ENCODE measurements at places on chromosomes 16 and 17.

- DNase-seq = no peak
Measured at GRCh38 chr16:3642397-3643094, 11.9 kb upstream of the DNASE1 start.

DNA sequence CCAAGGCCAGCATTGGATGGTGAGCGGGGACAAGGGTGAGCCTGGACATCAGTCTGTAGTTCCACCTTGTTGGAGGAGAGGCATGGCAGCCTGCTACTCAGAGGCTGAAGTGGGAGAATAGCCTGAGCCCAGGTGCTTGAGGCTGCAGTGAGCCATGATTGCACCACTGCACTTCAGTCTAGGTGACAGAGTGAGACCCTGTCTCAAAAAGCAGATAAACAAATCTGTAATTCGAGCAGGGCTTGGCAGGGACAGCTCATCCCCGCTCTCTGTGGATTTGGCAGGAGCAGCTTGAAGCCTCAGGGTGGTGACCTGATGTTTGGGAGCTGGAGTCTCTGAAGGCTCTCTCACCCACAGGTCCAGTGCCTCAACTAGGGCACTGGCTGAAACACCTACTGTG is 38.6 kb upstream of the ZCCHC14 start:
- DNase-seq = no peak

- DNase-seq = no peak
Measured at GRCh38 chr17:80416940-80417293, 1.9 kb downstream of the ENDOV start.

DNA sequence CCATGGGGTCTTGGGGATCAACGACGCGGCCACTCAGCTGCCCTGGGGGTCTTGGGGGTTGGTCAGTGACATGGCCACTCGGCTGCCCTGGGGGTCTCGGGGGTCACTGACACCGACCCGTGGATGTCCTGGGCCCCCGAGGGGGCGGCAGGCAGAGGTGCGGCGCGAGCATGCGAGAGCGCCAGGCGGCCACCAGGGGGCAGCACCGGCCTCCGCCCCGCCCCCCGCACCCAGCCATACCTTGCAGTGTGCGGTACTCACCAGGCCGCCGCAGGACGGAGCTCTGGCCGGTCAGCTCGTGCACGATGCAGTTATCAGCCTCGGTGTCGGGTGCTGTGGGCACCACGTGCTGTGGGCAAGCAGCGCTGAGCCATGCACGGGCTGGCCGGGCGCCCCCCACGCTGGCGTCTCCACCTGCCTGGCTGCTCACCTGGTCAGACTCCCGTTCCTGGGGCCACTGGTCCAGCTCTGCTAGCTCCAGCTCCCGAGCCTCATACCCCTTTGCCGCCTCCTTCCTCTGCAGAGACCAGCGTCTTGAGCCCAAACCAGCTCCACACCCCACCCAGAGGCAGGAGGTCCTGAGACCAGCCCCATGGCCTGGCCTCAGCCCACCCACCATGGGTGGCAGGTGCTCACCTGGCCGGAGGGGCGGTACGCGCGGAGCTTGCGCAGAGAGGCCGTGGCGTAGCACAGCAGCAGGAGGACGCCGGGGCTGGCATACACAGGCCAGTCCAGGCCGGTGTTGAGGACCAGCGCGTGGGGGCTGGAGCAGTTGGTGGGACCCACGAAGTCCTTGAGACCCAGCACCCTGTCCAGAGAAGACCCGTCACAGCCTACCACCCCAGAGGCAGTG is 31.2 kb downstream of the CTU2 start:
- no peak for DNase-seq

DNA sequence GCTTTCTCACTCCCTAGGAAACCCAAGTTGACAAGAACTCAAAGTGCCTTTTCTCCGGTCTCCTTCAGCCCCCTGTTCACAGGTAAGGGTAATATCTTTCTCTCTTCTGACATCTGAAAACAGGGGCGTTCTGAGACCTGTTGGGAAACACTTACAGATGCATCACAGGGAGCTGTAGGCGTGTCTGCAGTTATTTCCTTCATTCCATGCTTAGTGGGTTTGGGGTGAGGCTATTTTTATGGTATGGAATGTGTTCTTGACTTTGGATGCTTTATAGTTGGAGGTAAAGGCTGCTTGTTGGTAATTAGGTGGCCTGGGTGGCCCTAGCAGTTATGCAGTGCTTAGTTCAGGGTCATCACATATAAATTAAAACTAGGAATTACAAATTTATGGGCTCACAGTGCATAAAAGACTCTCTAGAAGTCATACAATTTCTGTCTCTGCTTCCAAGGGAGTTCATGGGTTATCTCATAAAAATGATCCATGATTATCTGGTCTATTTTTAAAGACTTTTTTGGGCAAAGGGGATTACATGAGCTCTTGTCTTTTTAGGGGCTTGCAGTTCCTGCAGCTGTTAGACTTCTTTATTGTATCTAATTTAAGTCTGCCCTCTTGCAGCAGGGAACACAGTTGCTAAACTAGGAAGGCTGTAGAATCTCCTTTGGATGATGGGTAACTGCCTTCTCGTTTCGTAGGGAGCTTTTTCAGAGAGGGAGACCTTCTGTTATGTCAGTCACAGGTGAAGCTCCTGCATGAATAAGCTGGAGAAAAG is 10.2 kb downstream of the SOCS7 start:
- no peak for DNase-seq

DNA sequence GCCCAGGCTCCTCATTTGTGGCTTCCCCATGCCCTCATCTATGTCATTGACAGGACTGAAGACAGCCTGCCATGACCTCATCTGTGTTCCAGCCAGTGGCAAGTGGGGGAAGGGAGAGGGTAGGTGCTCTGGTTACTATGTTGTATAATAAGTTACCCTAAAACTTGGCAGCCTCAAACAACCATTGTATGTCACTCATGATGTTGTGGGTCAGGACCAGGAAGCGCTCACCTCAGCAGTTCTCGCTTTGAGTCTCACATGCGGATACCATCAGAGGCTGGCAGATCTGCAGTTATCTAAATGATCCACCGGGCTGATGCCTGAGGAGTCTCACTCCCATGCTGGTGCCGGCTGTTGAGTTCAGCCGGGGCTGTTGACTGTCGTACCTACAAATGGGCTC is 89.0 kb upstream of the TMEM97 start:
- no peak for DNase-seq

- no peak for DNase-seq
Measured at GRCh38 chr17:29032013-29032856, 10.7 kb upstream of the PIPOX start.

DNA sequence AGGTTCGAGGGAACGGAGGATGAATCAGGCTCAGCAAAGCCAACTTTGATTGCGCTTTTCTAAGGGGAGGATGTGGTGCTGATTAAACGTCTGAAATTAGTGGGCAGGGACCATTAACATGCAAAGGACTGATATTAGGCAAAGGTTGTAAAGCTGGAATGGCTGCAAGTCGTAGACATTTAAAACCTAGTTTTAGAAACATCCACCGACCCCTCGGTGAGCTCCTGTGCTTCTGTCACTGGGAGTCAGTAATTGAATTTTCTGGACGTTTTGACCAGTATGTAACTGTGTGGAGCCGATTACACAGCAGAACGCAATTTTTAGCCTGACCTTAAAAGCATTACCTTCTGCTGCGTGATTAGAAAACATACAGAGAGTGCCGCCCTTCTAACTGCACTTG is 220.6 kb upstream of the HSBP1 start:
- no peak for DNase-seq

DNA sequence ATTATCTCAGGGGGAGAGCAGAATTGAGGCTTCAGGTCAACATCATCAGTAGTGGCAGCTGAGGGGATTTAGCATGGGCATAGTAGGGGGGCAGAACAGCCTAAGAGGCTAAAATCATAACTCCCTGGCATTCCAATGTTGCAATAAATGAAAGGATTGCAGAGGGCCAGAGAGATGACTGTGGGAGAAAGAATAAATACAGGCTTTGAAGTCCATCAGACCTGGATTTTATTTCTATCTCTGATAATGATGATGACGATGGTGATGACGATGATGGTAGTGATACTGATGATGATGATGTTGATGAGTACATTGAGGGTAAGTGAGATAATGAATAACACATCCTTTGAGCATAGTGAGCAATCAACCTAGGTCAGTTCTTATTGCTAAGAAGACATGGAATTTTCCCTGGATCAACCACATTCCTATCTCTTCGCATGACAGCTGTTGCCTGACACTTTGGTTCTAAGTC is 107.4 kb upstream of the CDH11 start:
- DNase-seq = no peak

- DNase-seq = no peak
Measured at GRCh38 chr17:60110586-60110985, 31.9 kb upstream of the HEATR6 start.

GRCh38 chr17:31838636-31839225 is 20.3 kb downstream of the COPRS start:
- no peak for DNase-seq

Data from stimulated activated CD4-positive, alpha-beta T cell treated with anti-CD3 and anti-CD28 coated beads, TNF-alpha, amount 100 ng/mL, for 1 hour (primary cell).